Stimulated activated CD8-positive, alpha-beta memory T cell treated with anti-CD3 and anti-CD28 coated beads, Interleukin-4, amount 100 ng/mL, for 24 hours (primary cell): ENCODE measurements at places on chromosomes 1 and 21.
A peak's percentile ranks its signal among the peaks of the same experiment; 100 is the strongest.

- DNase-seq, result no peak
These were observed 630.3 kb downstream of the AMY1C start for GRCh38 chr1:104380003-104380402.

DNA sequence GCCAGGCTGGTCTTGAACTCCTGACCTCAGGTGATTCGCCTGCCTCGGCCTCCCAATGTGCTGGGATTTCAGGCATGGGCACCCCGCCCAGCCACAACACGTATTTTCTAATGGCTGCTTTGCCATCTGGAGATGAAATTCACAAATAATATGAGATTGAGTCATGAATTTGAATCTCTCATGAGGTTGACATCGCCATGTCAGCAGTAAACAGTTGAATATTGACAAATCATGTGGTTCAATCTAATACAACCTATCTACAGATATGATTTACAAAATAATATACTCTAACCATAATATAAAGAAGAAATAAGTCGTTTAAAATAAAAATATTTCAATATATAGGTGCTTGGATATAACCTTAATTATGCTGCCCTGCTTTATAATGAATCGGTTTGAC lies 42.1 kb downstream of the MYOM3 start:
- no peak for DNase-seq

DNA sequence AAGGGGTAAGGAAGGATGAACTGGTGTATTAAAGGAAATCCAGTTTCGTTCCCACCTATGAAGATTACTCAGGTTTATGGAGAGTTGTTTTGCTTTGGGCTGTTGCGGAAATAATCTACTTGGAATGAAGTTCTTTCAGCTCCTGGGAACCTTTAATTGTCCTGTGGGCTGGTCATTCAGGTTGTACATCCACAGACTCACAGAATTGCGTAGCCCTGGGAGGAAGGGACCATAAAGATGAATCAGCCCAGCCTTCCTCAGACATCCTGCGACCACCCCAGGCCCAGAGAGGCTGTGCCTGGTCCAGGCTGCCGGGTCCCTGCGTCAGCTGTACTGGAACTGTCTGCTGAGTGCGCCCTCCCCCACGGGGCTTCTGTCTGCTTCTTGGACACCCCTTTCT lies 72.7 kb downstream of the GALNT2 start:
- no peak for DNase-seq

DNA sequence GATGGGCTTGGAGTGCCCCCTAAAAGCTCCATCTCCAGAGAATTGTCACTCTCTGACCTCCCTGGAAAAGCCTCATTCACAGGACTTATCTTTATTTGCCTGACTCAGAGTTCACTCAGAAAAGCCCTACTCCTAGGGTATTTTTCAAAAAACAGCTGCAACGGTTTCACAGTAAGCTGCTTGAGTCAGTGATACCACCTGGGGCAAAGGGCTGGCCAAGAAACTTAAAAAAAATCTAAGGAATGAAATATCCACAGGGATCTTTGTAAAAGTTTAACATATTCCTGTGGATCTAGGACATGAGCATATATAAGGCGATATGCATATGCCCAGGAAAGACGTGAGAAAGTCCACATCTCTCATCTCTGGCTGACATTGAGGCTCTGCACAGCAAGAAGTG lies 33.8 kb upstream of the TSPAN2 start:
- no peak for DNase-seq

DNA sequence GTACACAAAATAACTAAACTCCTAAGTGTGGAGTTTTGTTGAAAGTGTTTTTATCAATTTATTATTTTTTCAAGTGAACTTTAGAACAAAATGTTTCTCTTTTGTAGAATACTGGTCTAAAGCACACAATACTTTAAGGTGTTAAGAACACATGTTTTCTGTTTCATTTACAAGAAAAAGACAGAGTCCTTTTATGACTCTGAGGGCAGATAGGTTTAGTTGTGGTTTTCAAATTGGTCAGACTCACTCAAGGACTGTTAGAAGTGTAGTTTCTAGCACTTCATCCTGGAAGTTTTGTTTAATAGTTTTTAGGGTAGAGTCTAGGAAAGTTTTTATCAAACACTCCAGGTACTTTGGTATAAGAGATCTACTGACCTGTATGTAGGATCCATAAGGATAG lies 376.5 kb downstream of the LRRIQ3 start:
- no peak for DNase-seq

GRCh38 chr1:6771441-6771769 lies 13.8 kb upstream of the CAMTA1 start:
- DNase-seq, result no peak

GRCh38 chr1:11550664-11551283 lies 71.8 kb downstream of the DISP3 start:
- peak; percentile 11 for DNase-seq

DNA sequence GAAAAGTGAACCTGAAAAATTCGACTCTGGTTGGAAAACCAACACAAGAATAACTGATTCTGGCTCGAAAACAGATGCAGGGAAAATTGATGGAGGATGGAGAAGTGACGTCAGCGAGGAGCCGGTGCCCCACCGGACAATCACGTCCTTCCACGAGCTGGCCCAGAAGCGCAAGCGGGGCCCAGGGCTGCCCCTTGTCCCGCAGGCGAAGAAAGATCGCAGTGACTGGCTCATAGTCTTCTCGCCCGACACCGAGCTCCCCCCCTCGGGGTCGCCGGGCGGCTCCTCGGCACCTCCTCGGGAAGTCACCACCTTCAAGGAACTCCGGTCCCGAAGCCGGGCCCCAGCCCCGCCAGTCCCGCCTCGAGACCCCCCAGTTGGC lies 1.9 kb downstream of the RUSC1 start:
- DNase-seq, result no peak
